Activated CD8-positive, alpha-beta memory T cell treated with anti-CD3 and anti-CD28 coated beads for 24 hours (primary cell): ENCODE measurements at places on chromosomes 11 and 22.

DNA sequence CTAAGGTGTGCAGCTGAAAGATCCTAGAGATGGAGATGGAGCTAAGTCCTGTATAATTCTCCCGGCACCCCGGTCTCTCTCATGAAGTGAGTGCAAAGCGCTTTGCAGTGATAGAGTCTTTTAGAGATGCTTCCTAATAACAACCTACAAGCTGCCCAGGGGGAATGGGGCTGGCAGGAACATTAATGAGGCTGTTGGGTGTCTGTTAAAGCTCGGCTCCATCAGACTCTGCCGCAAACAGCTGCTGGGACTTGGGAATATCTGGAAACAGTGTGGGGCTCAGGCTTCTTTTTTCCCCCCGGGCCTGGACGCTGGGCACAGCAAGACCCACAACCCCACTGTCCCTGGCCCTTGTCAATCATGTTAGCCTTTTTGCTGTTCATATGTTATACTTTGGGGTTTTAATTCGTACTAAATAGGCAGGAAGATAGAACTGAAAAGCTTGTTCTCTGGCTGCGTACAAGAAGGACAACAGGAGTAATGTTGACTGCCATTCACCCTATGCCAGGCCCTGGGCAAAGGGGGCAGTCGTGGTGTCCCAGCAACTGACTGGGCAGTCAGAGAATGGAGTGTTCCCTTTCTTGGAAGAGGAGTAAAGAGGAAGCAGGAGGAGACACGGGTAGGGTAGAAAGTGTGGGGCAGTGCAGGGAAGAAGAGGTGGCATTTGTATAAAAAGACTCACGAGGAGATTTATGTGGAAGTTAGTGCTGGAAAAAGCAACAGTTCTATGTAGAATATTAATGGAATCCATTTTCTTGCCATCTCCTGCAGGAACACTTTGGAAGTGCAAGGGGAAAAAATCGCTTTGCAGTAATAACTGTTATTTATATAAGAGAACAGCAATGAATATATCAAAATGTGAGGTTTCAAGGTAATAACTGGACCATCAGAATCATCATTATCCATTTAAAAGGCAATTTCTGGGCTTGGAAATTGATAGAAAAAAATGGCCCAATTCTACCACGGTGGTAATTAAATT, 232.8 kb downstream of the GRIK4 start:
- DNase-seq, result no peak

DNA sequence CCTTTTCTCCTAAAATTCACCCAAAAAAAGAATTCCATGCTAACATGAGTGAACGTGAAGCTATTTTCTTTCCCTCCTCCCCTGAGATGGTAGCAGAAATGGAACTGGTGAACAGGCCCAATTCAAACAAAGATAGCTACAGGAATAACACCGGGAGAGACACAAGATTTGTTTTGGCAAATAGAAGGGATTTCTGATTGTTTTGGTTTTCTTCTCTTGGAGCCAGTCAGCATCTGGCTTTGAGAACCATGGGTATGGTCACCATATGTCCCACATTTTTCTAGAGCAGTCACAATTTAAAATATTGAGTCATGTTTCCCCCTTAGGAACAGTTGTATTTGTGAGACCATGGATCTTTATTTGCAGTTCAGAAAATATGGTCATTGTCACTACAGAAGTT, 214.1 kb downstream of the FAM76B start:
- no peak for DNase-seq

DNA sequence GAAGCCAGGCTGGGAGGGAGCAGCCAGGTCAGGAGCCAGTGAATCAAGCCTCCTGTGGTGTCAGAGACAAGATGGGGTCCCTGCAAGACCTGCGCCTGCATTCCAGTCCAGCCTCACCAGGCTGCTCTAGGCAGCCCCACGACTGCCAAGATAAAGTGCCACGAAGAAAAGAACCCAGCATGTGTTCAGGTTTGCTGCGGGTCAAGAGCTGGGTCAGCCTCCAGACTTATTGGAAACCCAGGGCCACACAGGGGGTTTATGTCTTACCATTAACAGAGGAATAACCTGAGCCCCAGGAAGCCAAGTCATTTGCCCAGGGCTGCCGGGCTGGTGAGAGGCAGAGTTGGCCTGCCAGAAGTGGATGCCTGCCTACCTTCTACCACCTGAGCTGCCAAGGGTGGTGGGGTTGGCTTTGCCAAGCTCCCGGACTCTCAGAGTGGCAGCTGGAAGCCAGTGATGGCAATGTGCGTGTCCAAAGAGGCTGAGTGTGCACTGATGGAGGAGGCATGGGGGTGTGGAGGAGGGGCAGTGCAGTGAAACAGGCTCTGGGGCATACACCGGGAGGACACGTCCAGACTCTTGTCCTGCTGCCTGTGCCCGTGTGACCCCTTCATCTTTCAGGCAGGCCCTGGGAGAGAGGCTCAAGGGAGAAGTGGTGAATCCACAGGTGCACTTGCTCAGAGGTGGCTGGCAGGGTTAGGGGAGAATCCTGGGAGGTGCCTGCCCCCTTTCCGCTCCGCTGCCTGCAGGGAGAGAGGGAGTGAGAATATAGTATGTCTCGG, 1.7 kb downstream of the RASD2 start:
- no peak for DNase-seq

- no peak for DNase-seq
Observed at GRCh38 chr11:133403900-133404299, 128.4 kb downstream of the OPCML start.

DNA sequence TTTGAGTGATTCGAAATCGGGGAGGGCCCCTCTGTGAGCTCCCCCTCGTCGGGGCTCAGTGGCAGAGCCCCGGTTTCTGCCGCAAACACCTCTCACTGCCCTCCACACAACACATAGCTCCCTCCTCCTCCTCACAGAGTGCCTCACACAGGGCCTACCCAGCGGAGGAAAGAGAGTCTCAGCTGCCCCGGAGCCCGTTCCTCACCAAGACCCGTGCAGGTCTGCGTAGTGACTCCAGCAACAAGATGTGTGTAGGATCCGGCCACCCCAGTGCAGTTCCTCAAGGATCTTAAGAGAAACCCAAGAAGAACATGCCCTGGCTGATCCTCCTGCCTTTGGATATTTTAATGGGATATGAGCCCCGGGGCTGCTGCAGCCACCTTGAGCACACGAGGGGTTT, 238.4 kb downstream of the BRD1 start:
- no peak for DNase-seq

DNA sequence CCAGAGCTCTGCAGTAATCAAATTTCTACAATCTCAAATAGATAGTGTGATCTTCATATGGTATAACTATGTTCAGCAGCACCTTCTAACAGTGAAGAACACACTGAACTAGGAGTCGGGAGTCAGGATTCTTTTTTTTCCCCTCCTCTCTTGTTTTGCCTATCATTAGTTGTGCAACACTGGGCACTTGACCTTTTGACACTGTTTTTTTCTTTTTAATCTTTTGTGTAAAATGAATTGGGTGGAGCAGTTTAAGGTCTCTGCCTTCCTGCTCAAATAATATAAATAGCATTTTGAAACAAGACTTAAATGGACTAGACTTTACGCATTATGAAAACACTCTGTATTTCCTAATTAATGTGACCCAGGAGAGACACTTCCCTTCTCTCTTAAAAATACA, 39.7 kb downstream of the CTSC start:
- DNase-seq, result no peak

- no peak for DNase-seq
Observed at GRCh38 chr11:58813693-58814092, 30.8 kb downstream of the GLYATL2 start.

DNA sequence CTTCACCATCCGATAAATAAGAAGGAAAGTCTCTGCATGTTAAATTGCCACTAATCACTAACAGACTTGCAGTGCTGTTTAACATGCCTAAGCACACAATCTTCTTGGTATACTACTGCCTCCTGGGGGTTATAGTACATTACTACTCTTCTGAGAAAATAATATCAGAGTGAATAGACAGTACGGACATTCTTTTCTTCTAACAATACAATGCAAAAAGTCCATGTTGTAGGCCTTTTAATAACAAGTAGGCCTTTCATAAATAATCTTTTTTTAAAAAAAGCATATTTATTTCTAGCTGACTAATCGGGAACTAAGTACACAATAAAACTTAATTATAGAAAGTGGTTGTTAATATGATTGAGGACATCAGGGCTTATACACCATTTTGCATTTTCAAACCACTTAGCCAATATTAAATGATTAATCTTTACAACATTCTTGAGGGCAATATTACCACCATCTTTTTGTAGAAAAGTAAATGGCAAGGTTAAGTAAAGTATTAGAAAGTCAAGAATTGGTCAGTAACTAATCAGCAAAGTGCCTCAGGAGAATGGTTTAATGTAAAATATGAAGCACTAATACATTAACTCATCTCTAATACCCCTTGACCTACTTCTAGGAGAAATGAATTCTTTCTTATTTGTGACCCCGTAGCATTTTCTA, 84.7 kb downstream of the TTC28 start:
- no peak for DNase-seq

DNA sequence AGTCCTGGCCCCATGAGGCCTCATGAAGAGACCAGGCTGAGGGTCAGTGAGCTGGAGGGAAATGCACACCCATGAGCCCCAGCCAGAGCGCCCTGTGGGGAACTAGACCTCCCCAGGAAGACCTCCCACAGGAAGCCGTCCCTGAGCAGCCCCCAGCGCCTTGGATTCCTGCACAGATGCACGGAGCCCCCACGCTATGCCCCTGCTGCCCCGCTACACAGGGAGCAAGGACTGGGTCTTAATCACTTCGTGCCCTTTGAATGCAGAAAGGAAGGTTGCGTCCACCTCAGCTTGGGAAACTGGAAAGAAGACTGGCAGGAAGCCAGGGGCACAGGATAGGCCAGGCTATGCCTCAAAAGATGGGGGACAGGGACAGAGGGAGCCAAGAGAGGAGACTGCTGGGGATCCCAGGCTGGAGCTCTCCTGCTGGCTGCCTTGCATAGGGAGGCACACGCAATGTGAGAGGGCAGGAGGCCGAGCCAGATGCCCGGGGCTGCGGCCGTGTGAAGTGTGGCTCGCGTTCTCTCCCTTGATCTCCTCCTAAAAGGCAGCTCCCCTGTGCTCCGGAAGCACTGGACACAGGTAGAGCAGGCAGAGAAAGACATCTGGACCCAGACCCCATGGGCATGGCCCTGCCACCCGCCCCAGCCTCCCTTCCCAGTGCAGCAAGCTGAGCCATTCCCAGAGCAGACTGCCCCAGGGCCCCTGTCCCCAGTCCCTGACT, 32.8 kb downstream of the MACROD1 start:
- DNase-seq, result no peak
